ENCODE measurements at places on chromosomes 6 and 20.

GRCh38 chr6:110044096-110044495 lies 66.0 kb downstream of the GPR6 start:
- DNase-seq, result no peak

- no peak for DNase-seq
These were observed 78.8 kb upstream of the DEFB112 start for GRCh38 chr6:50128420-50129005.

DNA sequence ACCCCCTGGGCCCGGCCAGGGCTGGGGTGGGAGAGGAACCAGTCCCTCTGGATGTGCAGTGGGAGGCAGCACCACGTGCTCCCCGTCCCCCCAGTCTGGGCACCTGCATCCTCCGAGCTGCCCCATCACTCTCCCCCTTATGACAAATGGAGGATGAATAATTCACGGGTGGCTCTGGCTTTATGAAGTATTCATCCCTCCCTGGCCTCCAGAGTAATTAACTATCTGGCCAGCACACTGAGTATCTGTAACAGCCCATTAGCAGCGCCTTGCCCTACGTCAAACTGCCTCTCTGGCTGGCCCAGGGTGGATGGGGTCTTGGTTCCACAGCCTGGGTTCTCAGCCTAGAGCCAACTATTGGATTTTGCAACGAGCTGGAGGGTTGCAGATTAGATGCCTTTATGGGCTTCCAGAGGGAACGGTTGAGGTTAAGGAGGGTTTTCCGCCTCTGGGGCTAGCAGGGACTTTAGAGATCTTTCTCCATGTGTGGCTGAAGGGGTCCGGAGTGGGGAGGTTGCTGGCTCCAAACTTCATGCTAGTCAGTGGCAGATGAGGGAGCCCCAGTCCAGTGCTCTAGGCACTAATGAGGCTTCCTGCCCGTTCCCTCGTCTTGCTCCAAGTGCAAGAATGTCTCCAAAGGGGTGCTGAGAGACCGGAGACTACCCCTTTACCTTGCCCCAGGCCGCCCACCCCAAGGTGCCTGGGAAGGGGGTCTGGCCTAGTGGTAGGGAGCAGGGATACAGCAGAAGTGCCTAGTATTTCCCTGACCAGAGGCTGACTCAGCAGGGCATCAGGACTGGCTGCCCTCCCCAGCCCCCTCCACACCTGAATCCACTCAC lies 53.5 kb upstream of the MLN start:
- DNase-seq, result no peak

- no peak for DNase-seq
These were observed 219.6 kb downstream of the CD83 start for GRCh38 chr6:14337152-14337551.

- no peak for DNase-seq
These were observed 85.2 kb downstream of the TCP11 start for GRCh38 chr6:35055891-35056290.

DNA sequence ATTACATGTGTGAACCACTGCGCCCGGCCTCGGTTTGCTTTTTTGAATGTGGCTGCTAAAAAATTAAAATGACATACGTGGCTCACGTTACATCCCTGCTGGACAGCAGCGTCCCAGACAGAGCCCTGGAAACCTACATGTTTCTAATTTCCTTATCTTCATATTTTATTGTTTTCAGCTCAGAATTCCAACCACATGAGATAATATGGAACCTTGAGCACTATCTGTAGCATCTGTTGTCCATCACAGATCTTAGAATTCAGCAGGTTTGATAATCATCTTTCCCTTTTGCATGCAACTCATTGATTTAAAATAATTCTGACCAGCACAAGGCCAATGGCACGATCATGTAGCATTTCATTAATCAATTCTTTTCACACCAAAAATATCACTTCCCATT lies 25.9 kb upstream of the CCR6 start:
- DNase-seq, result no peak

DNA sequence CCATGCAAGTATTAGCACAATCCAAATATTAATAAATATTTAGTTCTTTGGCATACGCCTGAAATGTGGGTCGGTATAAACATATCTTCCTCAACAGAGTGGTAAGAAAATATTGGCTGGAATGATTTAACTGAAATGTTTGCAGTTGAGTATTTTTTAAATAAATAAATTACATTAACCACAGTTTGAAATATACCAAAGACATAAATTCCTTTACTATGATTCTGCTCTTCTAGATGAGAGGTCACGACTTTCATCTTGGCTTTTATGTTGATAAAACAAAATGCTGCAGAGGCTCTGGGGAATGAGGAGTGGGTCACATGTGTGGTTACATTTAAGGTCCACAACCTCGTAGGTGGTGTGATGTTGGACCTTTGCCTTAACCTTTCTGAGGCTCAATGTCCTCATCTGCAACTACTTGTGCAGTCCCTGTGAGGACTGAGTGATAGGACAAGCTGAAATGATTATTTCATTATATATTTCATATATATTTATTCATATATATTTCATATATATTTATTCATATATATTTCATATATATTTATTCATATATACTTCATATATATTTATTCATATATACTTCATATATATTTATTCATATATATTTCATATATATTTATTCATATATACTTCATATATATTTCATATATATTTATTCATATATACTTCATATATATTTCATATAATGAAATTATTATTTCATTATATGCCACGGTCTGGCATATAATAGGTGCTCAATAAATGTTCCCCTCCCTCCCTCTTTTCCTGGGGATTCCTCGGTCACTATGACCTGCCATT lies 107.4 kb downstream of the SAMD5 start:
- no peak for DNase-seq

- no peak for DNase-seq
These were observed 43.1 kb downstream of the DSTN start for GRCh38 chr20:17612992-17613327.
